ENCODE measurements at places on chromosomes 1 and 21.

DNA sequence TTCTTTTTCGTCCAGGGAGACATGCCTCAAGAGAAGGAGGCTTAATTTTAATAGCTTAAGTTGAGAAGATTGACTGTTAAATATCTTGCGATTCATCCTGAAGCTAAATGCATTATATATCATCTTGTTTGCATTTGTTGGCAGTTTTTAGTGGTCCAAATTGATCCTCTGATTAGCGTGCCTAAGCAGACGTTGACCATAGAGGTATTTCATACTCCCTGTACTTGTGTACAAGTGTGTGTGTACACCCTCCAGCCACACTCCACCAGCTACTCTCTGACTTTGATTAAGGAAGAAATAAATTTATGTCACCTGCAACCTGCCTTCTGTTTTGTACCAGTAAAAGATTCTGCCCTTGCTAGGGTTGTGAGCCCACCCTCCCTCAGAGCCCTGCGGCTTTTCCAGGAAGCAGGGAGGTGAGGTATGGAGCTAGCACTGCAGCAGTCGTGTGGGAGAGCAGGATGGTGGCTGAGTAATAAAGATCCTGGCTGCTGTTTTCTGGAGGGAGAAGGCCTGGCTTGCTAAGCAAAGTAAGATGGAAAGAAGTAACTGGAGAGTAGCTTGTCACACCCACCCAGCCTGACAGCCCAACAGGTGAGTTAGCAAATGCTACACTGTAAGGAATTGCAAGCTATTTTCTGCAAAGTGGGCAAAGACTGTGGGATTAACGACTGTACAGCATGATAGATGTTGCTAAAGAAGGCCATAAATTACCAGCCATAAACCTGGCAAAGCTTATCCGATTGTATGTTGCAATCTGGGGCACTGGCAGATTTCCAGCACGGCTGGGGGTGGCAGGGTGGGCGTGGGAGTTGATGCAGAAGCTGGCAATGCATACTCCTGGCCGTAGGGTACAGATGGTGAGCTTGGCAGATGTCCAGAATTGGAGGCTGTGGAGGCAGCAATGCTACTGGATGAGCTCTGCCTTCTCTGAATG is 170.2 kb downstream of the TNR start:
- DNase-seq = no peak

- no peak for DNase-seq
Measured at GRCh38 chr1:199936441-199936840, 91.1 kb upstream of the NR5A2 start.

GRCh38 chr1:37994886-37995566 is 5.2 kb upstream of the SF3A3 start:
- no peak for DNase-seq

DNA sequence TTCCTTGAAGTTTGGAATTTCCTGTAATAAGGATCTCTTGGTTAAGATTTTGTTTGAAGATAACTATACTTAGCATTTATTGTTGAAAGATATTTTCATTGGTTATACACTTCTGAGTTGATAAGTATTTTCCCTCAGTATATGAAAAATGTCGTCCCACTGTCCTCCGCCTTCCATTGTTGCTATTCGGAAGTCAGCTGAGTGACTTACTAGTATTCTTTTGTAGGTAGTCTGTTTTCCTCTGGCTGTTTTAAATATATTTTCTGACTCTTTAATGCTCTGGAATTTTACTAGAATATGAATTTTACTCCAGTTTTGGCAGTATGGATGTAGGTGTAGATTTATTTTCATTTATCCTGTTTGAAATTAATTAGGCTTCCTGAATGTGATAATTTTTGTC is 498.7 kb upstream of the NFIA start:
- no peak for DNase-seq

DNA sequence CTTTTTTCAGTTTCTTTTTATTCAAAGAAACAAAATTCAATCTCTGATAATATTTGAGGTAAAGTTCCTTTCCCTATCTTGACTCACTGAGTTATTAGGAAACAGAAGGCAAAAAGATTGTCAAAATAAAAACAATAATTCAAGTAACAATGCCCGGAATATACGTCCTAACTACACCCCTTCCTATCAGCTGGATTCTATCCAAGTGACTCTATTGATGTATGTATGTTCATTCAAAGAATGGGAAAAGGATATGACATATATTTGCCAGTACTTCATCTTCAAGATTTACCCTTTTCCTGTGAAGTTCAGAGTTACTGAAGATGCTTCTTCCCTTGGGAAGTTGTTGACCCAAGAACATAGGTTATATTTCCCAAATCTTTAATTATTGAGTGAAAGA is 13.7 kb downstream of the SPRTN start:
- DNase-seq = no peak

GRCh38 chr1:10514490-10515235 is 39.9 kb downstream of the PEX14 start:
- DNase-seq = peak; percentile 55

GRCh38 chr1:157310401-157310800 is 172.2 kb upstream of the ETV3 start:
- no peak for DNase-seq

GRCh38 chr1:226034482-226034881 is 28.0 kb upstream of the H3-3A start:
- peak; percentile 81 for DNase-seq

GRCh38 chr1:11417162-11417561 is 61.8 kb upstream of the DISP3 start:
- DNase-seq = no peak

- no peak for DNase-seq
Measured at GRCh38 chr1:23963617-23964234, 4.1 kb downstream of the PNRC2 start.

DNA sequence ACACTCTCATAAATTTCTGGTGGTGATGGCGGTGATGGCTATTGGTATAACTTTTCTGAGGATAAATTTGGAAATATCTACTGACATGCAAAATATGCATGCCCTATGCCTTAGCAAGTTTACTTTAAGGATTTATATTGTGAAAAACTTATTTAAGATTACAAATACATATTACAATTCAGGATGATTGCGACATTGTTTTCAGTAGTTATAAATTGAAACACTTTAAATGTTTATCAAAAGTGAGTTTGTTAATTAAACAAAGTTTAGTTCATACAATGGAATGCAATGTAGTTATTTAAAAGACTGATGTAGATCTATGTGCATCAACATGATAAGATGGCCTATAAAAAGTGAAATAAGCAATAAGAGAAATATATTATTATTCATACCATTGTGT is 331.3 kb upstream of the NR5A2 start:
- no peak for DNase-seq

Data from CD4-positive, alpha-beta T cell treated with Interleukin-4 for 1 hour (primary cell).